ENCODE measurements at places on chromosomes 5 and 9. TPM values are rescaled to one million over a fixed set of nuclear protein-coding genes. Genes with fewer than 3 reads are reported as not detected.

GRCh38 chr9:86902991-86903733 lies 44.1 kb downstream of the GAS1 start:
- no peak for ATAC-seq

DNA sequence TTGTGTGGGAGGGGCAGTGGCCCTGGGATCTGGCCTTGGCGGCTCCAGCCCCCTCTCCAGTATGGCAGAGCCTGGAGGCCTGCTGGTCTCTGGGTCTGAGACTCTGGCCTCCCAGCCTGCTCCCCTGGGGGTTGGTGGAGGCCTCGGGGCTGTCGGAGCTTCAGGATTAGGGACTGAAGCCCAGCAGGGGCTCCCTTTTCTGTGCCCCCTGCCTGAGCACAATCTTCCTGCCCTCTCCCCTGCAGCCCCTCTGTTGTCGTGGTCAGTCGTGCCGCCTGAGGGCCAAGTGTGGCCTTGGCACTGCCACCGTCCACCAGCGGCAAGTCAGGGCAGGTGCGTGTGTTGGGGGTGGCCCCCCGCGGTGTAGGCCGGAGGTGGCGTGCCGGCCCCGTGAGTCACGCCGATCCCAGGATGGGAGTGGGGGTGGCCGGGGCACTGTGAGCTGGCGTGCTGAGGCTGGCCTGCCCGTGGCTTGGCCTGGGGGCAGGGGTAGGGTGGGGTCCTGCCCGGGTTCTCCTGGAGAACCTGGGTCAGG lies 53.6 kb downstream of the RXRA start:
- no peak for ATAC-seq

- ATAC-seq, result no peak
These were observed 56.8 kb downstream of the PTCH1 start for GRCh38 chr9:95459851-95460517.

DNA sequence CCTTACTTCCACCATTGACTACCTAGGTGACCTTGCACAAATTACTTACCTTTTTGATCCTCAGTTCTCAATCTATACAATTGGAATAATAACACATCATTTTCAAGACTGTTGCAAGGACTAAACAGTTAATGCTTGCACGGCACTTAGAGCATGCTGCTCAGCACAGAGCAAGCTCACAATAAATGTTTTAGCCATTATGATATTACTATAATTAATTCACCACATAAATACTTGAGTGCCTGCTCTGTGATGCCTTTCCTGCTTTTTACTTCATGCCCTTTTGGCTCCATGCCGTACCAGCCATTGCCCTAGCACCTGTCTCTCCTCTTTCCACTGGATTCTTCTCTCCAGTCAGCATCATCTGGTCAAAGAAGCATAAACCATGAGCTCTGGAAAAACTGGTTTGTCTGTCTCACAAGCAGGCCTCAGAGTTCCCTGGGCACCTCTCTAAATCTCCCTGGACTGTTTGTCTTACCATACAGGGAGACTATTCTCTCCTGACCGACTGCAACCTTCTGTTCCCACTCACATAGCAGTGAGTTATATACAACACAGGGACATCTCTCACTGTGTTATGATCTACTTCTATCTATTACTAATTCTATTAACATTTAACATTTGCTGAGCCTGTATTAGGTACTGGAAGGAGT lies 260.4 kb upstream of the ADRA1B start:
- ATAC-seq, result no peak

The ARL14EPL gene
- total RNA-seq, result not detected
